ENCODE measurements at places on chromosomes 12 and 14.
A peak's percentile ranks its signal among the peaks of the same experiment; 100 is the strongest.

DNA sequence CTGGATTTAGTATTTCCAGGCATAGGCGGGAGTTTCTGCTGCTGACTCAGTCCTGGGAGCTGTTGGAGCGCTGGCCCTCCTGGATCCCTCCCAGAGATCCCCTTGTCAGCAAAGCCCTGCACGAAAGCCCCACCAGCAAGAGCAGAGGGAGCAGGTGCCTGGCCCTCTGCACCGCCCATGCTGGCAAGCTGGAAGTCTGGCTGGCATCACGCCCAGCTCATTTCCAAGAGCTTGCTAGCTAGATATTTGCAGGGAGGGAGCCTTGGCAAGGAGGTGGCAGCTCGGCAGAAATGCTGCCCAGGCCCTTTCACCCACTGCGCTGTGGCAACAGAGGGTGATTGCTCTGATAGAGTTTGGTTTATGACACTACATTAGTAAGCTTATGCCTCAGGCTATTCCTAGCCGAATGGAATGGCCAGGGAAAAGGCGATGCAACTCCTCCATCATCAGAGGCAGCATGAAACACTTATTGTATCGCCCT, 193.9 kb downstream of the EMP1 start:
- peak; percentile 93 for DNase-seq

DNA sequence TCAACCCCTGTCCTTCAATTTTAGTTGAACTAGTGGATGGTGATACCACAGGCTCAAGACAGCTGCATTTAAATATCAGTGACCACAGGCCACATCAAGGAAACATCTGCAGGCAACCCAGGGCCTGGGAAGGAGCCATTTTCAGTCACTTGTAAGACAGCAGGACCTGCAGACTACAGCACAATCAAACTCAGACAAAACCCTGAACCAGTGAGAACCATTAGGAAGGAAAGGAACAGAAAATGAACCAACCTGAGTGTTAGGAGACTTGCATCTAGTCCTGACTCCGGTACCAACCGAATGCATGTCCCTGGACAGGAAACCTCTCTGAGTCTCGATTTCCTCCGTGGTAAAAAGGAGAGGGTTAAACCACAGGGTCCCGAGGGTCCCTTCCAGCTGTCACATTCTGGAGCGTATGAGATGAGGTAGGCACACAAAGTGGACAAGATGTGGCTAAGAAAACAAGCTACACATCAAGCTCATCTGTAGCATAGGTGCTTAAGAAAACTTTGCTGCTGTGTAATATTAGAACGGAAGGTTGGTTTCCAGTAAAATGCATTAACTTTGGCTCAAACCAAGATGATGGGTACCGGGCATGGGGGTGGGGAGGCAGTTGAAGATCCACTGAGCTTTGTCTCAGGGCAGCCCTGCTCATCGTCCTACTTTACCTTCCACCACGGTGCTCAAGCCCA, 1.6 kb upstream of the CDKN1B start:
- DNase-seq = no peak

- no peak for DNase-seq
Measured at GRCh38 chr14:58862416-58863160, 224.8 kb downstream of the DACT1 start.

DNA sequence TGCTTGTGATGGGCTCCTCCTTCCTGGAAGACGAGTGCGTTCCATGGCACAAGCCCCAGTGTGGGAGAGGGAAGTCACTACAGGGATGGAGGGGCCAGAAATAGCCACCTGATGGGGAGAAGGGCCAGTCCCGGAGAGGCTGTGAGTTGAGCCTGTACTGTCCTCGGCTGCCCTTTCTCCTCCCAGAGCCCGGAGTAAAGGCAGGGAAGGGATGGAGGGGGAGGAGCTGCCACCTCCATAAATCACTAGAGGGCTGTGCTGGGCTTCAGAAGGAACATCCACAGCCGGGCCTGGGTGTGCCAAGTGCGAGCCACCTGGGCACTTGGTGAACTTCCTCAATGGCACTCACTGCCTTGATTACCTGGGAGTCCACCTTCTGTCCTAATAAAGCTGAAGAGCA, 110.1 kb downstream of the RBM19 start:
- no peak for DNase-seq

DNA sequence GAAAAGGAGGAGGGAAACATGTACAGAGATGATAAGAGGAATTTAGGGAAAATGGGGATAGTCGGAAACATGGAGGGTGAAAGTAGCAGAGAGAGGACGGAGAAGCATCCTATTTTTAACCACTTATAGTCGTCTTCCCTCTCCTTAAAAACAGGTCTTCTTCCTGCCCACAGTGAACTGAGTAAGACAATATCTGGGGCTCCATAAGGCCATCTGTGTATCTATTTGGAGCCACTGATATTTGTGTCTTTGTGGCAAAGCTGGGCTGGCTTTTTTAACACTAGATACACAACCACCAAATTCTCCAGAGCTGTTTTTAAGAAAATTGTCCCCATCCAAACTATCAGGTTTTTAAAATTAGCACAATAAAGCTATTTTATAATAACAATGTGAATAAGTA, 109.5 kb upstream of the RAP1B start:
- DNase-seq = no peak

- peak; percentile 27 for DNase-seq
Measured at GRCh38 chr14:21300892-21301291, 21.0 kb downstream of the RPGRIP1 start.

GRCh38 chr12:11510671-11511070, 115.3 kb upstream of the PRB2 start:
- no peak for DNase-seq

DNA sequence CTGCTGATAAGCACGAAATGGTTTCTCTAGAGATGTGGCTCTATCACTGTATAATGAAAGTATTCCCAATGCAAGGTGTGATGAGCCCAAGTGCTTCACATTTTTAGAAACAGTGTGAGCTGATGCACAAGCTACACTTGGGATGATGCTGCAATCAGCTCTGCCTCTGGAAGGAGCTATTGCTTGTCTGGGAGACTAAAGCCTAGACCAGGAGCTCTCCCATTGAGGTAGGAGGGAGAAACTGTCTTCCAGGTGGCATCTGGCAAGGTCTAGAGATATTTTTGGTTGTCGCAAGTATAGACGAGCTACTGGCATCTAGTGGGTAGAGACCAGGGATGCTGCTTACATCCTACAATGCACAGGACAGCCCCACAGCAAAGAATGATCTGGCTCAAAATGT, 42.0 kb downstream of the HECTD4 start:
- DNase-seq = no peak

DNA sequence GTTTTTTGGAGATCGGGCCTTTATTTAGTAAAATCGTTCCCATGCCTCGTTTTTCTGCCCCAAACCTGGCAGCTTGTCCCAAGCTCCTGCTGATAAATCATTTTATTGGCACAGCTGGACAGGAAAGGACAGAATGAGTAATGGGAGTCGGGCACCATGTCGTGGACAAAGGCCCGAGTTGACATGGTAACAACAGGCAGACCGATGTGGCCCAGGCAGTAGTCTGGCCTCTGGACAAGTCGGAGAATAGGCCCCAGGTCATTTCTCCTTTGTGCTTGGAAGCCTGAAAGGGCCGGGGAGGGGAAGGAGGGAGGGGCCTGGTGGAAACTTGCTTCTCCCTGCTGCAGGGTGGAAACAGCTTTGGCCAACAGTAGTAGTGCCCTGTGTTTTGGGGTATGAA, 234.9 kb downstream of the SUDS3 start:
- peak; percentile 84 for DNase-seq

DNA sequence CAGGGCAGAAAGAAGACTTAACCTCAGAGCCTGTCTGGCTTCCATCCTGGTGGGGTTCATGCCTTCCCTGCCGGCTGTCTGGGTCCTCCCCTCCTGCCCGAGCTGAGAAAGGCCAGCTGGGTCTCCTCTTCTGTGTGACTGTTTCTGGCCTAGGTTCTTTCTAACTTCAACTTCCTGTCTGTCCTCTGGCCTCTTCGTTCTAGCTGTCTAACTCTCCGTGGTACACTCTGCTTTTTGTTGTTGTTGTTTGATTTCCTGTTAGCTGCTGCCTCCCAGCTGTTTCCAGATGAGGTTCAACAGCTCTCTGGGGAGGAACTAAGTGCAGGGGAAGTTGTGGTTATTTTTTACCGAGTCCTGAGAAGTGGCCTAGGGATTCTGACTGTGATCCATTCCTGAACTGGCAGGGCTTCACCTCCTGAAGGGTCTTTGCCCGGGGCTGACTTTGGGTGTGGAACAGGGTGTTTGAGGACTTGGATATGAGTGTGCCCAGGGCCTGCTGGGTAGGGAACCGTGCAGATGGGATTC, 3.2 kb downstream of the MLXIP start:
- no peak for DNase-seq

- no peak for DNase-seq
Measured at GRCh38 chr14:85788470-85789233, 258.7 kb downstream of the FLRT2 start.

DNA sequence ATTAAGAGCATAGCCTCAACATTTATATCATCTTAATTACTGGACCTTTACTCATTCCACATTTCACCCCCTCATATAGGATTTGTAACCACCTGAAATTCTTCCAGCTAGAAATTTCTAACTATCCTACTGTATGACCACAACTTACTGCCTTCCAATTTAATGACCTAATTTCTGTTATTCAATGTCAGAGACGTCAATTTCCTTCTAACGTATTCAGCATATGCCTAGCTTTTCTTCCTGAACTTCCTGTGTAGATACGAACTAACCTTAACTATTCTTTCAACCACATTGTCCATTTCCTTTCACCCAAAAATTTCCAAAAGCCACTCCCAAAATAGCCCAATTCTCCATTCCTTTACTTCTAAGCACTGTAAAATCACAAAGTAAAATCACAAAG, 108.0 kb downstream of the EEA1 start:
- no peak for DNase-seq

- DNase-seq = no peak
Measured at GRCh38 chr12:92614502-92614901, 88.3 kb upstream of the PLEKHG7 start.

DNA sequence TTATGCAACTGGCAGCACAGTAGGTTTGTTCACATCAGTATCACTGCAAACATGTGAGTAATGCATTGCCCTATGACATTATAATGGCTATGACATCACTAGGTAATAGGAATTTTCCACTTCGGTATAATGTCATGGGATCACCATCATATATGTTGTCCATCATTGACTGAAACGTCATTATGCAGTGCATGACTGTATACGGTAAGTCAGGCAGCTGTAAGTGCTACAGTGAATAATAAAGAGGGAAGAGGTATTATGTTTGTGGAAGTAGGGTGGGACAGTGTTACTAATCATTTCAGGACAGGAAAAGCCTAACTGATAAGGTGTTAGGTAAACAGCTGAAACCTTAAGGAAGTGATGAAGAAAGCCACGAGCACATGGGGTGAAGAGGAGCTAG, 68.1 kb downstream of the ANO4 start:
- DNase-seq = no peak

DNA sequence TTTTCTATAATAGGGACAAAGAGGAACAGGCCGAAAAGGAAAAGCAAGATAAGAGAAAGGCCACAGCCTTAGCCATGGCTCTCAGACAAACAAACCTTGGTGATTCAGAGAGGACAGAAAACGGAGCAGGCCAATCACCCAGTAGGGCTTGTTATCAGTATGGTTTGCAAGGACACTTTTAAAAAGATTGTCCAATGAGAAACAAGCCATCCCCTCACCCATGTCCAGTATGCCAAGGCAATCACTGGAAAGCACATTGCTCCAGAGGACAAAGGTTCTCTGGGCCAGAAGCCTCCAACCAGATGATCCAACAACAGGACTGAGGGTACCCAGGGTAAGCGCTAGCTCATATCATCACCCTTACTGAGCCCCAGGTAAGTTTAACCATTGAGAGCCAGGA, 243.8 kb upstream of the BTG1 start:
- DNase-seq = no peak

- no peak for DNase-seq
Measured at GRCh38 chr12:27817766-27818165, 37.7 kb upstream of the MANSC4 start.

DNA sequence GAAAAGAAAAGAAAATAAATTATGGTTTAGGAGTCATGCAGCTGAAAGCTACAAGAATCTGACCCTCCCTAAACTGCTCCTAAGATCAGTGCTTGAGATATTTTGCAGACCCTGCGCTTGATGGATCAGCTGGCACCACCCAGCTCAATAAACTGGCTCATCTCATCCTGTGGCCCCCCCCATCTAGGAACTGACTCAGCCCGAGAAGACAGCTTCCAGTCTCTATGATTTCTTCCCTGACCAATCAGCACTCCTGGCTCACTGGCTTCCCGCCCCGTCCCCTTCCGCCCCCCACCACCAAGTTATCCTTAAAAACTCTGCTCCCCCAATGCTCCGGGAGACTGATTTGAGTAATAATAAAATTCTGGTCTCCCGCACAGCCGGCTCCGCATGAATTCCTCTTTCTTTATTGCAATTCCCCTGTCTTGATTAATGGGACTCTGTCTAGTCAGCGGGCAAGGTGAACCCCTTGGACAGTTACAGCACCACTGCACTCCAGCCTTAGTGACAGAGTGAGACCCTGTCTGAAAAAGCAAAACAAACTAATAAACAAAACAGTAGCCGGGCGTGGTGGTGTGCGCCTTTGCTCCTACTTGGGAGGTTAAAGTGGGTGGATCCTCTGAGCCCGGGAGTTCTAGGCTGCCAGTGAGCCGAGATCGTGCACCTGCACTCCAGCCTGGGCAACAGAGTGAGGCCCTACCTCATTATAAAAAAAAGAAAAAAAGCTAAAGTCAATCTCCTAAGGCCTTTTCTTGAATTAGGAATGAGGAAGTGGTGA, 24.5 kb upstream of the SPTLC2 start:
- no peak for DNase-seq

GRCh38 chr14:75435473-75435872, 7.7 kb downstream of the JDP2 start:
- no peak for DNase-seq

GRCh38 chr12:97385121-97385520, 77.5 kb upstream of the RMST start:
- no peak for DNase-seq

DNA sequence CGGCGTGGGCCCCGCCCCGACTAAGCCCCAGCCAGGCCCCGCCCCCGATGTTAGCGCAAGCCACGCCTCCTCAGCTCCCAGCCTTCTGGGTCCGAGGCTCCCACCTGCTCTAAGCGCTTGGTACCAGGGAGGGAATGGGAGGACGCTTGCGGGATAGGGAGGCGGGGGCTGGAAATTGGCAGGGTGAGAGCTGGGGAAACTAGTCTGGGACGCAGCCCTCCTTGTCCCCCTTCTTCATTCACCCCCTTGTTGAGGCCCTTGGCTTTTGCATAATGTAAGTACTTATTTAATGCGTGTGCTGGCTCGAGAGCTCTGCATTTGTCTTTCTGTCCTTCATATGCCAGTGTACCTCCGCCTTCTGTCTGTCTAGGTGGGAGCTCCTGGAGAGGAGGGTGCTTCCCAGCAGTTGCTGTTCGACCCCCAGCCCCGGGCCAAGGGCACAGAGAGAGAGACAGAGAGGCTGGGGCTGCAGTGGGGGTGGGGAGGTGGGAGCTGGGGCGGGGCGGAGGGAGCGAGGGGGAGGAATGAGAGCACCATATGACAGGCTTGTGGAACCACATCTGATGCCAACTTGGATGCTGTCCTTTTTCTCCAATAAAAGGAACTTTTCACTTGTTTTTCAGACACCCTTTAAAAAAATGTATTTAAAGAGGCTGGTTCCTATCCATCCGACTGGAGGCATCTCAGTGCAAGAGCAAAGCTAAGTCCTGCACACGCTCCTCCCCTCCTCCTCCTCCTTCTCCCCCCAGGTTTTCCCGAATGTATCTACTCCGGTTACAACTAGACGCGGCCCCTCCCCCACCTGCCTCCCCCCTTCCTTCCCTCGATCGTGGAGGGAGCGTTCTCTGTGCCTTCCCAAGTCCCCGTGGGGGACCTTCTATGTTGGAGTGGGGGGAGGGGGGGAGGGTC, 25.6 kb upstream of the MAP1LC3B2 start:
- DNase-seq = peak; percentile 82

GRCh38 chr12:26298785-26299621, 103.6 kb downstream of the SSPN start:
- no peak for DNase-seq
